Naive thymus-derived CD4-positive, alpha-beta T cell (primary cell): ENCODE measurements at places on chromosomes 1 and 21.

GRCh38 chr1:28640766-28641165 lies 2.1 kb downstream of the TAF12 start:
- DNase-seq: no peak

DNA sequence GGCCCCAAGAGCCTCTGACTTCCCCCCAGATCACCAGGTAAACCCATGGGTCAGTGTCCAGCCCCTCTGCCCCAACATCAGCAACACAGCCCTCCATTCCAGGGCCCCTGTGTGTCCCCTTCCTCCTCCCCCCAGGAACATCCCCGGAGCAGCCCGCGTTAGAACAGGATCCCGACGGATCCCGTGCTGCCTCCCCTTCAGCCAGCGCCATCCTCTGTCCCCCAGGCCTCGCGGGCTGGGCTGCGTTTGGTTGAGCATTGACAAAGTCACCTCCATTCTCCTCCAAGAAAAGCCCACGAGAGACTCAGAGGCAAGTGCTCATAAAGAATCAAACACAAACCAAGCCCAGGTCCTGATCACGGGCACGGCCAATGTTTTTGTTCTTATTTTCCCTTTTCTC lies 160.0 kb upstream of the ARHGEF16 start:
- DNase-seq: no peak

GRCh38 chr1:93483606-93484005 lies 35.7 kb downstream of the FNBP1L start:
- no peak for DNase-seq

- no peak for DNase-seq
Observed at GRCh38 chr1:153434746-153435455, 18.6 kb downstream of the S100A7A start.

DNA sequence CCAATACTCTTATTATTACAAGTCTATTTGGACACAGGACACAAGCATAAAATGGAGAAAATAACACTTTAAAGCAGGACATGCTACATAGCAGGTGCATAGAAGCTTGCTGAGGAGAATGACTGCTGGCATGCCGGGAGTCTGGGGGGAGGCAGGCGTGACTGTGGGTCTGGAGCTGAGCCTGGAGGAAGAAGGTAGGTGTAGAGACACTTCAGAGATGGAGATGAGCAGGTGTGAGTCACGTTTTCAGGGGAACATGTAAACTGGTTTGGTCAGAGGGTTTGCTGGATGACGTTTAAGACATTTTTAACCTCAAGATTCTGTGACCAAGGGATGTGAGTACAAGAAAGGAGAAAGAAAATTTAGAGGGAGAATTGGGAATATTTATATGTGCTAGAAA lies 24.5 kb downstream of the OSCP1 start:
- DNase-seq: no peak
